ENCODE measurements at places on chromosomes 3 and 15.

DNA sequence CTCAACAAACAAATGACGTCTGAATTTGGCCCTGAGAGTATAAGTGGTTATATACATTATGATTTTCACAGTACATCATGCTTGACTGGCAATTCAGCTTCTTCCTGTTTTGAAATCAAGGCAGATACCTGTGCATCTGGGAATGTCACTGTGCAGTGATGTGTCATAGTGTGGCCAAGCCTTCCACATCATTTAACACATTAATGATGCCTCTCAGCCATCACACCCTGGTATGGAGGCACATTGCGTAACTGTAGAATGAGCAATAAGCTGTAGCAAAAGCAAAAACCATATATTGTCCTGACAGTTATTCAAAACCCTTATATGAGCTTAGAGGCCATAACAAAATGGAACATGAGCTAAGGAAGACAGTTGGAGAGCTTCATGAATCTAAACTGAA lies 246.0 kb downstream of the EPHA3 start:
- DNase-seq, result no peak

DNA sequence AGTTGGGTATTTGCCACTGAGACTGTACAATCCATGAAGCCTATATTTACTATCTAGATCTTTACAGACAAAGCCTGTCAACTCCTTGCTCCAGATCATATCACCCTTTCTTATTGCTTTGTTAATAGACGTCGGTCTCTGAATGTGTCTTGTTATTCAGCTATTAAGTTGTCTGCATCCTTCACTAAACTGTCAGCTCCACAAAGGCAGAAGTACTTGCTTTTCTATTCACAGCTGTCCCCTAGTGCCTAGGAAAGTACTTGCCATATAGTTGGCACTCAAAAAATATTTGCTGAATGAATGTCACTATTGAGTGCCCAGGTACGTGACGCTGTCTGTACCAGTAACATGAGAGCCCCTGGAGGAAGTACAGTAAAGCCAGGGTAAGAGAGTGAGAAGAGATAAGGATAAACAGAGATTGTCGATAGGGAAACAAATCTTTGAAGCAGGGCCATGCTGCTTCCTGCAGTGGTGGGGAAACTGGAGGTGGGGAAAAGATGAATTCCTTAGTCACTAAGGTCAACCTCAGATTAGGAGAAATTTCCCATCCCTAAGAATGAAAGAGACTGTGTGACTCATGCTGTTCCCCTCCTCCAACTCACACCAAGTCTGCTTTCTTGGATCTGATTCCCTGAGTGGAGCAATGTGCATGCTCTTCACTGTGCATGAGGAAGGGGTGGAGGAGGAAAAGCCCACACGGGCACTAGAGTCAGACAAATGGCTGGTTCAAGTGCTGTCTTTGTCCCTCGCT lies 36.3 kb downstream of the PRICKLE2 start:
- peak; percentile 7 for DNase-seq

DNA sequence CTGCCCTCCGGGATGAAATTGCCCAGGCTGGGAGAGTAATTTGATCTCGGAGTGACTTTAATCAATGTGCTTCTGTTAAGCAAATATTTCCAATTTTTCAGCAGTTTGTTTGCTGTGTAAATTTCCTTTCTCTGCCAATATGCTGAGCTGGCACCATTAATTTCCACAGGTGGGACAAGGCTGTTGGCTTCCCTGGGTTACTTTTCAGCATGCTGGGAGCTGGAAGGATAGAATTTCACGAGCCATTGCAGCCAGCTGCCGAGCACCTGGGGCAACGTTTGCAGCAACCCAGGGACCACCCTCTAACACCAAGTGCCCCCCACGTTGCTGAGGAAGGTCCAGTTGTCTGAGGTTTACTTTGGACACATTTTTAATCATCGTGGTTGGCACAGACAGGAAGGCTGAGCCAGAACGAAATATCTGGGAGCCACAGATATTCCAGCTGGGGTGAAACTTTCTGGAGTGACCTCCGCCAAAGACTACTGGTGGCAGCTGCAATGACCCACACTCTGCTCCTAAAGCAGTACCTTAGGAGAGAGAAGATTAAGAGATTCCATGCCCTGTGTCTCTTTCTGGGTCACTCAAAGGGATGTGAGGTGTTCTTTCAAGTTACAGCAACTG lies 293.3 kb upstream of the RGMA start:
- no peak for DNase-seq

DNA sequence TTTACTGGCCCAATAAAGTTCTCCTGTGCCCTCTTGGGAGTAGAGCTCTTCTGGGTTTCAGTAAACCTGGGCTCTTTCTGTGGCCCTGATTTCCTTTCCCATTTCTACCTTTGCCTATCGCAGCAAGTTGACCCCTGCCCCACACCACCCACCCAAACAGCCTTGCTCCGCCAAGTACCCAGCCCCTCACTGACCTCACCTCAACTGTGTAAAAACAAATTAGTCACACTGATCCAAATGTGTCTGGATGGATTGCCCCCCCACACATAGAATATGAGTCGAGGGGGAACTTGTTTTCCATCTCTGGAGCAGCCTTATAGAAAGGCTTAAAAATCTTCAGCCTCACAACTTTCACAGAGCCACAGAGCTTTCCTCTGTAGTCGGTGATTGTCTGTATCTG lies 28.6 kb upstream of the VEPH1 start:
- DNase-seq, result no peak

- peak; percentile 51 for DNase-seq
Measured at GRCh38 chr15:68830141-68830785, 9.6 kb upstream of the ANP32A start.

GRCh38 chr3:87101861-87102625 lies 111.1 kb upstream of the VGLL3 start:
- no peak for DNase-seq

DNA sequence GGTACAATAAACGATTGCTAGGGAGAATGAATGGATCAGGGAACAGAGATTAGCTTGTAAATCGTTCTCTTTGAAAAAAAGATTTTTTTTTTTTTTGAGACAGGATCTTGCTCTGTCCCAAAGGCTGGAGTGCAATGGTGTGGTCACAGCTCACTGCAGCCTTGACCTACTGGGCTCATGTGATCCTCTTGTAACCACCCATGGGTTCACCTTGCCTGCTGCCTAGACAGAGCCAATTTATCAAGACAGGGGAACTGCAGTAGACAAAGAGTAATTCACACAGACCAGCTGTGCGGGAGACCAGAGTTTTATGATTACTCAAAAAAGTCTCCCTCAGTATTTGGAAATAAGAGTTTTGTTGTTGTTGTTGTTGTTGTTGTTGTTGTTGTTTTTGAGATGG lies 39.6 kb downstream of the METTL6 start:
- DNase-seq, result no peak

- no peak for DNase-seq
Measured at GRCh38 chr15:70923311-70924080, 30.9 kb downstream of the LRRC49 start.

- DNase-seq, result no peak
Measured at GRCh38 chr15:29942143-29942542, 119.9 kb upstream of the TJP1 start.

DNA sequence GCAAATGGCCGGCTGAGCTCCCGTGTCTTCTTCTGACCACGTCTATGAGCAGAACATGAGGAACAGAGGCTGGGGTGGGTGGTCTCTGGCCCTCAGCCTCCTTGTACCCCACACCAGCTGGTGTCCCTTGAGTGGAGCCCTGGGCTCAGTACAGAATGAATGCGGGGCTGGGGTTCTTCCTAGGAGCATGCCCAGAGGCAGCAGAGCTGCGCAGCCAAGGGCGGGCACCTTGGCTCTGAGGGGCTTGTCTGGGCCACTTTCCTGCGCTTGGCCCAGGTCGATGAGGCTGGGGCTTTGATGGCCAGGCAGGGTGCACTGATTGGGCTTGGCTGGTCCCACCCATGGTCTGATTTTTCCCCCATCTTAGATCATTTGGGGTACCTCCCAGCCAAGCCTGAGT lies 6.4 kb downstream of the SCN5A start:
- no peak for DNase-seq

- no peak for DNase-seq
Measured at GRCh38 chr3:37250435-37250834, 76.1 kb upstream of the LRRFIP2 start.

DNA sequence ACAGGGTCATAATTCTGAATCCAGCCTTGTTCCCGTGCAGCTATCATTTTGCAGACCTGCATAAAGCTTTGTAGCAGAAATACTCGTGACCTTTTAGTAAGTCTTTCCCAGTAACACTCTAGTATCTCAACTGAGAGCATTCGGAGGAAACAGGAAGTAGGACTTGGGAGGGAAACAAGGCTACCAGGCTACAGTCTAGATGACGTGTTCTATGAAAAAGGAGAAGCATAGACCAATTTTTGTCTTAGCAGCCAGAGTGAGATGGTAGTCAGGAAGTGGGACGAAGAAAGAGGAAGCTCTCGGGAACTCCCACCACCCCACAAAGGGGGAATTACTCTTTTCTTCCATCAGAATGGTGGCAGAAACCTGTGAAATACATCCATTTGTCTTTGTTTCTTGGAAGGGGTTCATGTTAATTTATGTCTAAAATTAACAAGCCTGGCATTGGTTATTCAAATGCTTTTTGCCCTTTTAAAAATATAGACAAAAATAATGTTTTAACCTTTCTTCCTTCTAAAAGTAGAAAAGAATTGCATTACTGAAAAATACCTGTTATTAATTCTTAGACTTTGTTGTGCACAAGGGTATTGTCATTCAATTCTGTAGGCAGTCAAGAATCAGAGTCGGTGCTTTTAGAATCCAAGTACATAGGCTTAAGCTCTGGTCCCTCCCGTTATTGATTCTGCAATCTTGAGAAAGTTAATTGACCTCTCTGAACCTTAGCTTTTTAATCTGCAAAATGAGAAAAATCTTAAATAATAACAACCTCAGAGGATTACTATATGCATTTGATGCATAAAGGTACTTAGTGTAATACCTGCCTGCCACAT lies 1.6 kb upstream of the SUCNR1 start:
- peak; percentile 95 for DNase-seq

GRCh38 chr3:134371542-134372324 lies 2.5 kb downstream of the AMOTL2 start:
- no peak for DNase-seq

- no peak for DNase-seq
Measured at GRCh38 chr3:171908731-171909130, 65.6 kb downstream of the TMEM212 start.

GRCh38 chr3:101081999-101082398 lies 88.8 kb upstream of the ABI3BP start:
- no peak for DNase-seq

DNA sequence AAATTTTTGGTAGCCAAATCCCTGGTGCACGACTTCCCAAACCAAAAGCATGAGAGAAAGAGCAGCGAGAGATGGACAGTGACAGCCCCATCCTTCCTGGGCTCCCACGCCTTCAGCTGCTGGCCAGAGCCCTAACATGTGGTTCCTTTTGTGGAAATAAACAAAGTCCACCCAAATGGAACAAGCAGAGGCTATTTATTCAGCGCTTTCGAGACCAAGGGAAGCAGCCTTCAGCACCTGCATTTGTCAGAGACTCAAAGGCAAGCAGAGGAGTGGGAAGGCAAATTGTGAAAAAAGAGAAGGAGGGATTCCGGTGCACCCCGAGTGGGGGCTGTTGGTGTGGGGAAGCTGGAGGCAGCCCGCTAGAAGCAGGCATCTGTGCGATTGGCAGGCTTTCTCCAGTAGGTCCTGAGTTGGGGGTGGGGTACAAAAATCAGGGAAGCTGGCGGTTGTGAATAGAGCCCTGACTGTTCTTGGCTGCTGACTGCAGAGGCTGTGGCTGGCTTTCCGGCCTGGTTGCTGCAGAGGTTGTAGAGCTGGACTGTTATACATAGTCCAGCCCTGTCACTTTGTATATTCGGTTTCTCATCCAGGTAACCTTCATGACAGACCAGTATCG lies 427.2 kb downstream of the OCA2 start:
- no peak for DNase-seq

DNA sequence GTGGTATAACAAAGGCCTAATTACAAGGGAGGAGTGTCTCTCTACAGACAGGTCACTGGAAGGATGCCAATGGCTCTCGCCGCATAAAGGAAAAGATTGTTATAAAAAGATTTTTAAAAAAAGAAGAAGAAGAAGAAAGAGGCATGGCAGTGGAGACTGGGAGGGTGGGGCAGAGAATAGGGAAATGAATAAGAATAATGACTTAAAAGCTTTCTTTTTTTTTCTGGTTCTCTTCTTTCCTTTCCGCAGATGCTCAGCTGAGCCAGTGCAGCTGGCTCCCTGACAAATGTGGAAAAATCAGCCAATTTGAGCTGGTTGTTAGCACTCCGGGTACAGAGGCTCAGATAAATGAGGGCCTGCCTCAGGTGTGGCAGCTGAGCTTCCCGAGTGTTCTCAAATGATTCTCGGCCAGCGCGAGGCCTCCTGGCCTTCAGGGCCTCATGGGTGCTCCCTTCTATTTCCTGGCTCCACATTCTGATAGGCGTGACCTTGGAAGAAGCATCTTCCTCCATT lies 234.1 kb downstream of the RORA start:
- DNase-seq, result peak; percentile 31

DNA sequence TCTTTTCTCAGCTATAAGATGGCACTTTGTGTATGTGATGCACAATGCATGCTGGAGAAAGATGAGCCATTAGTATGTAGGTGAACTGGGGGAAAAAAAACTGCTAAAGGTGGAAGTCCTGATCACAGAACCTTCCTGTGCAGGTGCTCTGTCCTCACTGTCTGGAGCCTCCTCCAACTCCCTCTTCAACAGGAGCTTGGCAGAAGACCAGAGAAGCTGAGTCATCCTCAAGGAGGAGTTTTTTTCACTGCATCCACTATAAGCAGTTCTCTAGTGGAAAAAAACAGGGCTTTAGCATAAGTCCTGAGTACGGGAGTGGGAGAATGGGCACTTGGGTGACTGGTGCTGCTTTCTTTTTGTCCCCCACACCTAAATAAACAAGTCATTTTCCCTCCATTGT lies 168.4 kb upstream of the CADPS start:
- DNase-seq, result no peak

GRCh38 chr3:37910671-37911400 lies 49.2 kb downstream of the CTDSPL start:
- no peak for DNase-seq

DNA sequence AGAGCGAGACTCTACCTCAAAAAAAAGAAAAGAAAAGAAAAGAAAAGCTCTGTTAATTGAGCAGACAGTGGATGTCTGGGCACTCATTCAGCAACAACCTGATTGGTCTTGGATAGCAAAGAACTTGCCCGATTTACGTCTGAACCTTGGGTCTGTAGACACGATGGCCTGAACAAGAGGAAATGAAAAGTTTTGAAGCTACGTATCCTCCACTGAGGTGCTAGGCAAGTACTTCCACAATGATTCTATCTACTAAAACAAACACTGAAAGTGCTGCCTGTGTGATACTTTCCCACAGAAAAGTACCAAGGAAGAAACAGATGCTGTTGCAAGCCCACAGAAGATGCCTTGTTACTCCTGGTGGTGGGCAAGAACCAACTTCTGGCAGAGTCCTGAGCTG lies 21.8 kb upstream of the MUSTN1 start:
- DNase-seq, result no peak

DNA sequence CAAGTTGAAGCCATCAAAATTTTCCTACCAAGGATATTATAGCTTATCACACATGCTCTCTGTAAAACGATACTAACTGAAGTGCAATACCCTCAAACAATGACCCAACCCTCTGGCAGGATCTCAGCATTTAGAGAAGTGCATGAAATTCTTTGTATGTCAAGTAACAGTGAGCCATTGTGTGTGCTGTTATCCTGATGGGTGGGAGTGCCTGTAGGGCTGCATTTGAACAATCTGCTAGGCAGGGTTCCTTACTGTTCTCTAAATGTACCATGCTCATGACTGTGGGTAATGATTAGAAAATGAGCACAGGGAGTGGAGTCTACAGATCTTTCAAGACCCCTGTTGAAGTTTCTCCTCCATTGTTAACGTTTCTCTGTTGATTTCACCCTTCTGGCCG lies 398.1 kb downstream of the NSUN3 start:
- no peak for DNase-seq

Measured in OCI-M1 (cell line).